ENCODE measurements at places on chromosomes 5 and 9.

- no peak for DNase-seq
These were observed 142.9 kb upstream of the SLC30A5 start for GRCh38 chr5:68950930-68951329.

DNA sequence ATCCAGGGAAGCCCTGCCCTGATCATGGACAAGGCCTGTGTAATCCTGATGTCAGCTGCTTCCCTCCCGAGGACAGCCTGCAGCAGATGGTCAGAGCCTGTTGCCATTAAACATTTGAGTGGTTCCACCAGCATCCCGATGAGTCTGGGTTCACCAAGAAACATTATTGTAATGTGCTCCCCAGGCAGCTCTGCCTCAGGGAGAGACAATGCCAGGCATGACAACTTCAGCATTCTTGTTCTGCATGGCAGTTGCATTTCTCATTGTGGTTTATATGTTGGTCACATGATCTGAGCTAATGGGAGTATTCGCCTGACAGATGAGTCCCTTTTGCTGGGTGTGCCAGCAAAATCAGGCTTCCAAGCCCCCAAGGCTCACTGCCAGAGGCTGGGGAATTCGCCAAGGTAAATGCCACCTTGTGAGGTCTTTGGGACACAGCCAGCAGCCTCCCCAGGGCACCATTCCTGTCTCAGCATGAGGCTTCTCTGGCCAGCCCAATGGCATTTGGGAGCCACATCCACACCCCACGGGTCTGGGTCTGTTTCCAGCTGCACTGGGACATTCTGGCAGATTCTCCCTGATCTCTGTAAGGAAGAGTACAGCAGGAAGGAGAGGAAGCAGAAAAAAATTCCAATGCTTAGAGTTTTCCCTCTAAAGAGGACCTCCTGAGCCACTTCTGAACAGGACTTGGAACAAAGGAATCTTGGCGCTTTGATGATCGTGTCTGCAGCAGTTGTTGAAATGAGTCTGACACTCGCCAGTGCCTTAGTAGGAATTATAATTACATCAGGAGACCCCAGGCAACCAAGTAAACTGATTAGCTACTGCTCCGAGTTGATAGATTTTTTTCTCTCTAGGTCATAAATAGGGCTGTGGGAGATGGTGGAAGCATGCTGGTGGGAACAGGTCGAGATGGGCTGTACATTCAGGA, 18.7 kb downstream of the KCNIP1 start:
- no peak for DNase-seq

GRCh38 chr9:5482194-5482593, 28.1 kb upstream of the PDCD1LG2 start:
- DNase-seq = no peak

GRCh38 chr5:170611449-170612090, 107.8 kb downstream of the KCNIP1 start:
- DNase-seq = no peak

DNA sequence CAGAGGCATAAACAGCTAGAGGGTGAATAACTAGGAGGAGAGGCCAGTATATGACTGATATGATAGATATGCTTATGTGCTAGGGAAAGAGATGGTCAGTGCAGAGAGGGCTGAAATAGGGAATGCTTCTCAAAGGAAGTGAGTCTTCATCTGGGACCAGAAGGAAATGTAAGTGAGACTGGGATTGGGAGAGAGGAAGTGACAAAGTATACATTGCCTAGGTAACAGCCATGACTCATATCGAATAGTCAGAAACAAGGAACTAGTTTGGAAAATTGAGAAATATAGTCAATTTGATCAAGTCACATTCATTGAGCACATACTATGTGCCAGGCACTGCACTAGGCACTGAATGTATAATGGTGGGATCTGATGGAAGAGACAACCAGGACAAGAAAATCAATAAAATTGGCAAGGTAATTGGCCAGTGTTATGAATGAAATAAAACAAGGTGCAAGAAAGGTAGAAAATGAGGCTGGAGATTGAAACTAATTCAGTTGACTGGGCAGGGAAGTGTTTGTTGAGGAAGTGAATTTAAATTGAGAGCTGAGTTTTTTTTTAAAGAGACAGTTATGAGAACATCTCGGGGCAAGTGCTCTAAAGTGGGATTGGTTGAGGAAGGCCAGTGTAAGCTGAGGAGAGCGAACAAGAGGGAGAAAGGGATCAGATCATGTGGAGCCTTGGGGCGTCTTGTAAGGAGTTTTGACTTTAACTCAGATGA, 4.3 kb downstream of the ERAP2 start:
- no peak for DNase-seq

- DNase-seq = no peak
These were observed 3.9 kb upstream of the SPATA9 start for GRCh38 chr5:95686651-95687050.

DNA sequence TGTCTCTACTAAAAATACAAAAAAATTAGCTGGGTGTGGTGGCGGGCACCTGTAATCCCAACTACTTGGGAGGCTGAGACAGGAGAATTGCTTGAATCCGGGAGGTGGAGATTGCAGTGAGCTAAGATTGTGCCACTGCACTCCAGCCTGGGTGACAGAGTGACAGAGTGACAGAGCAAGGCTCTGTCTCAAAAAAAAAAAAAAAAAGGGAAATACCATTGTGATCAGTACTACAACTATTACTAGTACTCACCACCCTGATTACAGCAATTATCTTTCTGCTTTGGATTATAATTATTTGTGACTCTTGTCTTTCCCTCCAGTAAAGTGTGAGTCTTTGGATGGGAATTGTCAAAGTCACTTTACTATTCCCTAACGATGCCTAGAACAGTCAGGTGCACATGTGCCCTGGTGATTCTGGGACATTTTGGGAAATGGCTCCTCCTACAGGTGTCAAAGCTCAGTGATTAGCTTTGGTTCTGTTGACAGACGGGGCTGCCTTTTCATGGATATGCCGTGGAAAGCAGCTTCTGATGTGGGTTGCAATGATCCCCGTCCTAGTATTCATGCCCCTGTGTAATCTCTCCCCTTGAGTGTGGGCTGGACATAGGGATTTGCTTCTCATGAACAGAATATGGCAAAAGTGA, 31.8 kb upstream of the FRRS1L start:
- DNase-seq = no peak

- DNase-seq = no peak
These were observed 40.6 kb downstream of the ARHGAP26 start for GRCh38 chr5:142810743-142811290.

DNA sequence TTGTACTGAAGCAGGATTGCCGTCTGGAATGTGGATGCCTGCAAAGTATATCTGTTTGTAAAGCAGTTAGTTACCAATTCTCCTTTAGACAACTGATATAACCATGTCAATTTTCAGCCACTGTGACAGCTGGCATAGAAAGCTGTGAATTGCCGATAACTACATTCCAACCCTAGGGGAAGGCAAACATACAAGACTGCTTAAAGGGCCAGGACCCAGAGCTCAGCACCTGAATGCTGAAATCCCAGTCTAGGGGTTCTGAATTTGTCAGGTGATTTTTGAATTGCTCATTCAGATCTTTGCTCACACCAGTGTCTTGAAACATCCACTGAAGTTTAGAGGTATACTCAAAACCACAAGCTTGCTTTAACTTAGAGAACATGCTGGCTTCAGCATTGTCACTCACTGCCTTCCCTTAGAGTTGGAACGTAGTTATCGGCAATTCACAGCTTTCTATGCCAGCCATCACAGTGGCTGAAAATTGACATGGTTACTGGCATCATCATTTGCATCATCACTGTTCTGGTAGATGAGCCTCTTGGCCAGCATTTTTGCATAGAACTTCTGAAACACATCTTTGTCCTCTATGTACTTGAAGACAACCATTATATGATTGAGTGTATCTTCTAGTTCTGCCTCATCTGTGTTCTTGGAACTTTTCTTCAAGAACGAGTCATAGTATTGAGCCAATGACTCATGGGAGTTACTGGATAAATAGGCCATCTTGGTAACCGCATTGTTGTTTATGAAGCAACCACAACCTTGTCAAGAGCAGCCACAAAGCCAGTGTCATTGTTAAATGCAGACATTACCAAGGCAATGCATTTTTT, 82.1 kb downstream of the CCDC192 start:
- DNase-seq = no peak

DNA sequence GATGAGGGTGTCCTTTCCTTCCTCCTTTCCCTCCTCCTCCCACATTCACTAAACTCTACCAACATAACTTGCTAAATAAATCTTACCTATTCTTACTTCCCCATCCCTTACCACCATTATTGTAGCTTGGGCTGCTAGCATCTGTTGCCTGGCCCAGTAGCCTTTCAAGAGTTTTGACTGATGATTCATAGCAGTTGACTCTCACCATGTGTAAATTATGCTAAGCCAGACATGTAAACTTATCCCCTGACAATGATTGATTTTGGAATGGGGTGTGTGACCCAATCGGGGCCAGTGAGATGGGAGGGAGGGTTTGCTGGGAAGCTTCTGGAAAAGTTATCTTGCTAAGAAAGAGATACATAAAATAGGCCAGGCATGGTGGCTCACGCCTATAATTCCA, 161.8 kb upstream of the SPRY4 start:
- no peak for DNase-seq

- DNase-seq = no peak
These were observed 43.4 kb upstream of the ZNF366 start for GRCh38 chr5:72550595-72550994.

GRCh38 chr9:95185956-95186355, 131.6 kb downstream of the FANCC start:
- DNase-seq = no peak

- no peak for DNase-seq
These were observed 1.6 kb downstream of the RFESD start for GRCh38 chr5:95647886-95648860.

DNA sequence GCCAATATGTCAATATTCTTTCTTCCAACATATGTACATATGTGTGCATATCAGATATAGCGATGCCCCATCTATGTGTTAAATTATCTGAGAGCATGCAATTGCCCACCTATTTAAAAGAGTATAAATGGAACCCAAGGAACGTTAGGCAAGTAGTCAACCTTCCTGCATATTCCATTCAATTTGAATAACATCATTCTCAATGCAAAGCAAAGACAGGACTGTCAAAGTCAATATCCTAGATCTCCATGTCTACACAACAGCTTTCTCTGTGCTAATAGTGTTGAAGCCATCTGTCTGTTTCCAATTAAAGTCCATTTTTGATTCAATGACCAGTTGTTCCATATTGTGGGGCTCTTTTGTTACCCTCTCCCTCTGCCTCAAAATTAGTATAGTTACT, 85.3 kb upstream of the COX7C start:
- no peak for DNase-seq

GRCh38 chr5:175162036-175162435, 281.9 kb downstream of the DRD1 start:
- DNase-seq = no peak

GRCh38 chr5:3650320-3650719, 54.7 kb downstream of the IRX1 start:
- DNase-seq = no peak

GRCh38 chr5:76514292-76514691, 108.9 kb downstream of the F2RL2 start:
- DNase-seq = no peak

DNA sequence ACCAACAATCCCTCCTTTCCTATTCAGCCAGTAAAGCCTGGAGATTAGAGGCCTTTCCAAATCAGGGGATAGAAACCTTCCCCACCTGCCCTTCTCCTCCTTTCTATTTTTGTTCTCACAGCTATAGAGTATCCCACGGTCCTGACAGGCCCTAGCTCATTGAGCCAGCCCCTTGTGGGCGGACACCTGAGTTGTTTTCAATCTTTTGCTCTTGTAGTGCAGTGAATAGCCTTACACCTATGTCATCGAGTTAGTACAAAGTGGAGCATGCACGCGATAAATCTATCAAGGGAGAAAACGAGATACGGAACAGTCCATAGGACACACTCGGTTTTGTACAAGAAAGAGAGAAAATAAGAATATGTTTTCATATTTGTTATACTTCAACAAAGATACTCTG, 77.2 kb downstream of the TSPAN17 start:
- DNase-seq = no peak

DNA sequence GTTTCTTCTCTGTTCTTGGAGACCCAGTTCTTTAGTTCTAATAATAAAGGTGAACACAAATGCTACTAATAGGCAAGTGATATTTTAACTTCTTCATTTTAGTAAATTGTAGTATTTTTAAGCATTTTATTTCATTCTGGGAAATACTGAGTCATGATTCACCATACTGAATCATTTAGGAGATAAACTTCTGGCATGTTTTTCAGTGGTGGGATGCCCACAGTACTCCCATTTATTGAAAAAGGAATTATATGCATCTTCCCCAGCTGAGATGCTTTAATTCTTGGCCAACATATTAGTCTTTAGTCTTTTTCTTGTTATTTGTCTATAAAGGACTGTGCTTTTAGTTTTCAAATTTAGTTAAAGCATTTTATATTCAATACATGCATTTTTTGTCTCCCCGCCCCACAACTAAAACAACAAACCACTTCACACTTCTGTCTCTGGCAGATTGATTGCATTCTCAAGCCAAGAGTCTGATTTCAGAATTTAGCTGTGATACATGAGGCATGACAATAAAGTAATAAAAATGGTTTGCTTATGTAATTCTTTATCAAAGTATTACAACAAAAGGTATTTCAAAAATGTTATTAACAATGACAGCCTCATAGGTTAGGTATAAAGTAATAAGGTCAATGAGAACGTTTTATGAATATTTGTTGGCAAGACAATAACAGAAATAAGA, 125.2 kb upstream of the CDH18 start:
- no peak for DNase-seq

DNA sequence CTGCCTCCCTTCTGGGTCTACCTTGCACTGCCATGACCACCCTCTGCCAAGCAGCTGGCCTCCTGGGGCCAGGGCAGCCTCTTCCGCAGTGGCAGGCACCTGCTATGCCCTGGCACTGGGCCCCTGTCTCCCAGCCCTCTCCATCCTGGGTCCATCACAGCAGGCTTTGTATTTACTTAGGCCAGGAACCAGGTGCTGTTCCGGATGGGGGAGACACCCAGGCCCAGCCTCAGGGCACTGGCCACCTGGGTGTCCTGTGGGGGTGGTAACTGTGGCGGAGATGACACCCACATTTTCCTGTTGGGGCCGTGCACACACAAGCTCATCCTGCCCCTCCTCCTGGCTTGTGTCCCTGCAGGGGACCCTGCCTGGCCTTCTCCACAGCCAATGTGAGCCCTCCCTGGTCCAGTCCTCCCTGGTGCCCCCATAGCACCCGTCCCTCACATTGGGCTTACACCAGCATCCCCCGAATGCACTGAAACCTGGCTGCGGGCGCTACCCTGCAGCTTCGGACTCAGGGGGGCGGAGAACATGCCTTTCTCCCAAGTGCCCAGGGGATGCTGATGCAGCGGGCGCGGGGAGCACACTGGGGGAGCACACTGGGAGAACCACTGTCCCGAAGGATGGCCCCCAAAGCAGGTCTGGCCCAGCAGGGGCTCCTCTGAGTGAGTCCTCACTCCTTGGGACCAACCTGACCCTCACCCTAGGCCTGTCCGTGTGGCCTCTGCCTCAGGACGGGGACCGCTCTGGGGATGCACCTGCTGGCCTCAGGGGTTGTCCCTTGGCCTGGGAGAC, 17.9 kb downstream of the FAM163B start:
- no peak for DNase-seq
